ENCODE measurements at places on chromosomes 7 and 10. TPM values are rescaled to one million over a fixed set of nuclear protein-coding genes. Genes with fewer than 3 reads are reported as not detected.

ADAMTS14 gene
- total RNA-seq: not detected

FGF8 gene
- not detected for total RNA-seq

DNA sequence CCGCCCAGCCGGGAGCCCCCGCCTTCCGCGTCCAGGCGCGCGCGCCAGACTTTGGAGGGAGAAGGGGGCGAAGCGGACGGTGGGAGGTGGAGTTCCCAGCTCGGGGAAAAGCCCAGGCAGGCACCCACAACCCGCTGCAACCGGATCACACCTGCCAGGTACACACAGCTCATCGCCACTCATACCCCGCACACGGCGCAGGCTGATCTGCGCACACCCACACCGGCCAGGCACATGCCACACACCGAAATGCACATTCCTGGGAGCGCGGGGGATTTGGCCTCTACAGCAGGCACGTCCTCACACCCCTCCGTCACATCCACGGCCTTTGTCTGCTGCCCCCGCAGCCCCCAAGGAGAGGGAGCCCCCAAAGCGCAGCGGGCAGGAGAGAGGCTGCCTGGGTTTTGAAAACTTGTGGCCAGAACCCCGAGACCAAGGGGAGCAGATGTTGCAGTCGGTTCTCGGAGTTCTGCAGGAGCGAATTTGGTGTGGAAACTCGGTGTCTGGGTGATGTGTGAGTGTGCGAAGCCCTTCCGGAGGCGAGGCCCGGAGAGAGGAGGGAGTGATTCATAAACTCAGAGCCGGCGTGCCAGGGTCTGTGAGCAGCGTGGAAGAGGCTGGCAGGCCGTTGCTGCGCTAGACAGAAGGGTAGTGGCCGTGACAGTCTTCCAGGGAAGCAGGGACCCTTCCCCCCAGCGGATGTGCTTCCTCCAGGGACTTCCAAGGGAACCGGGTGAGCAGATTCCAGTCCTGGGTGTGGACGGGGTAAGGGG lies 734 bp downstream of the CHST3 start:
- peak; percentile 82 for DNase-seq

DNA sequence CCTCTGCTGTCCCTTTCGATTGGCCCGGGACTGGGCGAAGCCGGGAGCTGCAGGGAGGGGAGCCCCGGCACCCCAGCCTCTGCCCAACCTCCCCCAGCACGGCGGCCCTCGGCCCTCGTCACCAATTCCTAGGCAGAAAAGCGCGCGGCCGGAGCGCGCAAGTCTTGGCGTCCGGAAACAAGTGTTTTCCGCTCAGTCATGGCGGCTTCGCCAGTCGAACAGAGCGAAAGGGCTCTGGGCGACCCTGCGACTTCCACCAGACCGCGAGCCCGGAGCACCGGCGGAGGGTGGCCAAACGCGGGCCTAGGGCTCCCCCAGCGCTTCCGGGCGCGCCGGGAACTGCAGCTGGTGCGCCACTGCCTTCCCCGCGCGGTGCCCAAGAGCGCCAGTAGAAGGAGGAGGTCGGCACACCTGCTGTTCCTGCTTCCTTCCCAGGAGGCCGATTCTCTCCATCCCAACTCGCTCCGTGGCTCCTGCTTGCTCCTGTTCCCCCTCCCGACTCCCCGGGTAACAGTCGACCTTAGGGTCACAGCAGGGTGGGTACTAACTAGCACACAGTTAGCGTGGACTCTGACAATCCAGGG lies 729.9 kb downstream of the ZWINT start:
- DNase-seq: peak; percentile 65

GRCh38 chr10:22017283-22018020 lies 13.9 kb upstream of the DNAJC1 start:
- DNase-seq: no peak

DNA sequence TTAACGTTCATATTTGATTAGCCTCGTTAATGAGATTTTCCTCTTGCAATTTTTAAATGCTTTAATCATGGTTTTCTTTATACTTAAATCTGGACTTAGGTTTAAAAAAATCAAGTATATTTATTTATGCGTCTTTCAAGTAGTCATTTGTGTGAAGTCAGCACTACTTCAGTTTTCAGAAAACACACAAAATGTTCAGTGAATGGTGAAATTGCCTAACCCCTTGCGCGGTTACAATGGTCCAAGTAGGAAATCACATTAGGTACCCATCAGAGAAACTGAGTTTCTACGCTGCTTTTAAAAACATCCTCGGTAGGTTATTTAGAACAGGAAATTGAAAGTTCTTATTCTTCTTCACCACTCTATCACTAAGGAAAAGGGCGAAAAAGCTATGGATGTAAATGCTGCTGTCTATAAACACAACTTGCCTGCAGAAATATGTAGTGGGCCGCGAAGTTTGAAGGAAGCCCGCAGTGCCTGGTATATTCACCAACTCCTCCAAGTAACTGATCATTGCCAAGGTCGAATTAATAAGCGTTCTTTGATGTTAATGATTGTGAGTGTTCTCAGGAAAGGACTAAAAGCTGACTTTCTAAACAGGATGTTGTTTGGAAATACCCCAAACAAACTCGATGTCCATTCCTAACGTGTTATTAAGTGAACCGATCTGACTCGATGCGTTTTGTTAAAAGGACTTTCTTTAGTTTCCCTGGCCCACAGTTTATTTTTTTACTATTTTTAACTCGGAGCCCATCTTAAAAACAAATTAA lies 1.0 kb downstream of the SYPL1 start:
- no peak for DNase-seq

- DNase-seq: peak; percentile 64
These were observed 717 bp downstream of the CNPY4 start for GRCh38 chr7:100119970-100120732.

DNA sequence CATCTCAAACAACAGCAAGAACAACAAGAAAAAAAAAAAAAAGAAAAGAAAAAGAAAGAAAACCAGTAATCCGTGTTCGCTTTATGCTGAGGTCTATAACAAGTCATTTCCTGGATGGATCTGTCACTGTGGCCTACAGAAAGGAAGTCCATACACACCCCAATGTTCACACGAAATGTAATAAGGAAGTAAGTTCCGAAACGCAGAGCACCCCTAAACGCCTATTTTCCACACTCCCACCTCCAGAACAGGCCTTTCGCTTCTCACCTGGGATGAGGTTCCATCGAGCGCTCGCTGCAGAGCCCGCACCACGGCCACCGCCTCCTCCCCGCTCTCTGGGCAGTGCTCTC lies 735 bp downstream of the ZNF394 start:
- peak; percentile 41 for DNase-seq

- DNase-seq: peak; percentile 41
These were observed 85.4 kb downstream of the CDK6 start for GRCh38 chr7:92750946-92751345.

DNA sequence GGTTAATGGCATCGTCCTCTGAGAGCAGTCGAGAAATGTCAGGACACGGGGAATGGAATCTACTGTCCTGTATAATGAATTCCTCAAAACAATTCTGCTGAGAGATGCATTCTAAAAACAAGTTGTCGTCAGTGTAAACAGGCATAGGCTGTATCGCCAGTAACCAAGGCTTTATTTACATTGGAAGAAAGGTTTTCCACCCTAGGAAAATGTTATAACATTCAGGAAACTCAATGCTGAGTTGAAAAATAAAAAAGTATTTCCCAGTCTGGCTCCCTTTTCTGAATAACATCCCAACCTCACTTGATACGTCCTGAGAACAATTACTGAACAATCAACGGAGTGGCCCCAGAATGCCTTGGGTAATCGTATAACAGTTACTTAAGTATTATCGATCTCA lies 79.6 kb upstream of the UCN3 start:
- peak; percentile 36 for DNase-seq
